CD4-positive, alpha-beta T cell treated with Interleukin-4 for 1 hour (primary cell): ENCODE measurements at places on chromosomes 16 and 17.
A peak's percentile ranks its signal among the peaks of the same experiment; 100 is the strongest.

DNA sequence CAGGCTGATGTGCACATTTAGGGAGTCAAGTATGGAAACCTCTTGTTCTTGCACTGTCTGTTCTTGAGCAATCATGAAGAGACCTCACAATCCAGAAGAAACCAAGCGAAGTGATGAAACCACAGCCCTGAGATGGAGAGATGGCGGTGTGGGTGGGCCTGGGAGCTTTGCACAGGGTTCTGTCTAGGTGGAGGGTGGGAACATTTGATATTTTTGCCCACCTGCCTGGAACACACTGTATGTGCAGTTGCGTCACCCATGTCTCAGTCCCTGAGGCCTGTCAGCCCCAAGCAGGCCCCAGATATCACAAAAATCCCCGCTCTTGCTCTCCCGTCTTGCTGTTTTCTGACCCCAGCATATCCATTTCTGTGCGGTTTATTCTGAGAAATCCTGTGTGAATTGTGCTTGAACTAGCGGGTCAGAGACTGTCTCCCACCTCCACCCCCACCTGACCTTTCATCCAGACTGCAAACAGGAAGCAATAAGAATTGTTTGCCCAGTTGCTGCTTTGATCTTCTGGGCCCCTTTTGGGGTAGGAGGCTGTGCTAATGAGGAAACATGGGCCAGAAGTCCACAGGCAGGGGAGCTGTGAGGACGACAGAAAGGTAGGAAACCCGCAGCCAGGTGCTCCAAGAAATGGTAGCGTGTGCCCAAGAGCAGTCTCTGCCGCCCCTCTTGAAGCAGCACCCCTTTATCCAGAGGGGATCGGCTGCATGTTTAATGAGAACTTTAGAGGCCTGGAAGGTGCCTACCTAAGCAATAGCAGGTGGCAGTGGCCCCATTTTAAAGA, 183.8 kb downstream of the CCDC182 start:
- no peak for DNase-seq

DNA sequence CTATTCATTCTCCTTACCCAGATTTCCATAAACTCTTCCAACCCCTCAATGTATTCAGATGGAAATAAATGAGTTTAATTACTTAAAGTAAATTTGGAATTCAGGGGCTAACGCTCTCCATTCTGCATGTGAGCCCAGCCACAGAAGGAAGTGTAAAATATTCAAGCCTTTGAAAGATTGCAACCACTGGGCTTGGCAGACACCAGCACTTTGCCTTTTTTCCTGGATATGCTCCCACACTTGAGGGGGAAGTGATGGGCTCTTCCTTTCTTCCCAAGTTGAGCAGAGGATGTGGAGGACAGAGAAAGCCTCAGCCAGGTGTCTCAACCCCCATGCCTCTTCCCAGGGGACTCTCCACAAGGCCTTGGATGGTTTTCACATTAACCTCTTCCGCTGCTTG, 825.1 kb upstream of the EEF2KMT start:
- no peak for DNase-seq

DNA sequence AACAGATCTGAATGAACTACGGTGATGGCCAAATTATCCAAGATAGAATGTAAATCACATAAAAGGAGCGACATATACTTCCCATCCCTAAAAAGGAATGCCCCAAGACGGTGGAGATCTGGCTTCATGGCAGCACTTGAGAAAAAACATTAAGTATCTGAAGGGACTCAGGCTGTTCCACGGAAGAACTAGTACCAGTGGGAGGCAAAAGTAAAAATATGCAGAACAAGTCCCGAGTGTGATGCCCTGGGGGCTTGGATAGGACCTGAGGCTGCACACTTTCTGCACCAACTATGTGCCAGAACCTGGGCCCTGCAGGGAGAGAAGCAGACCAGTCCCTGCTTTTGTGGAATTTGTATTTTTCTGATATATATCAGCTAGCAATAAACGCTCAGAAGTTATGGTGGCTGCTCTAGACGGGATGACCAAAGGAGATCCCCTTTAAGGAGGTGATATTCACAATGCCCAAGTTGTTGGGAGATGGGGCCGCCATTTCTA, 539 bp upstream of the CKLF start:
- DNase-seq, result no peak

- no peak for DNase-seq
These were observed 6.4 kb upstream of the ZNF750 start for GRCh38 chr17:82846061-82846691.

DNA sequence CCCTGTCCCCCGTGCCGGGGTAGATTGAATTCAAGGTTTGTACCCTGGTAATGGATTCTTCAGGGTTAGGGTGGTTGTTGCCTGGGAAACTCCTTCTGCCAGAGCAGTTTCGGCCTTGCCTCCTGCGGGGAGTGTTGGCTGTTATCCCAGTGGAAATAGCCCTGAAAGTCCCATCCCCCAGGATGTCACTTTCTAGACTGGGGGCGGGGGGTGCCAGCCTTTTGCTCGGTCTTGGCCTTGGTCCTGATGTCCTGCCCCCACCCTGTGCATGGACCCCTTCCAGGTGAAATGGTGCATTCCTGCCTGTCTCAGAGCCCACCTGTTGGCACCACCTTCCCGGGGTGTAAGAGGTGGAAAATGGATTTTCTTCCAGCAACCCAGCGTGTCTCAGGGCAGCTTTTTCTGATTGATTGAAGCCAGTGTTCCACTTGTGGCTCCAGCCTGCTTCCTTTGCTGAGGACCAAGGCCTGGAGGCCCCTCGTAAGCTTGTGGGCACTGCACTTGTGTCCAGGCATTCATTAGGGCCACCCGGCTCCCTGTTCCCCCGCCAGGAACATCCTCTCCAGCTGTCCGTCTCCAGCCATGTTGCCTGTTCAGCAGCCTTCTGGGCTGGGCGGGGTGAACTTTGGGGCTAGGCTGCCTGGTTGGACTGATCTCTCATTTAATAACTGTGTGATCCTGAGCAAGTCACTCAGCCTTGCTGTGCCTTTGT, 25.6 kb downstream of the MGAT5B start:
- no peak for DNase-seq

DNA sequence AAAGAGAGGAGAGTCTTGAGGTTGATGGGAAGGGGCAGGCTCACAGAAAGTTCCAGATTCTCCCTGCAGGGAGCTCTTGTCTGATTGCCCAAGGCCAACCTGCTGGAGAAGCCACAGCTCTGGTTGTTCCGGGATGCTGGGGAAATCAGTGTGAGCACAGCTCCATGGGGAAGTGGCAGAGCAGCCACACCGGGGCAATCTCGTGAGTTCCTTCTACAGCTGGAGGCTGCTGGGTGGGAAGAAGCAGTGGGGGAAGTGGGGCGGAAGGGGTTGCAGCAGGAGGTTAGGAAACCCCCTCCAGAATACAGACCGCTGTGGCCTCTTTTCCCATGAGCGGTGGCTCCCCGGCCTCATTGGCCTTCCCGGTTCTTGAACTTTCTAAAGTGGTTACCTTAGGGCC, 34.0 kb downstream of the KIAA0513 start:
- peak; percentile 15 for DNase-seq

DNA sequence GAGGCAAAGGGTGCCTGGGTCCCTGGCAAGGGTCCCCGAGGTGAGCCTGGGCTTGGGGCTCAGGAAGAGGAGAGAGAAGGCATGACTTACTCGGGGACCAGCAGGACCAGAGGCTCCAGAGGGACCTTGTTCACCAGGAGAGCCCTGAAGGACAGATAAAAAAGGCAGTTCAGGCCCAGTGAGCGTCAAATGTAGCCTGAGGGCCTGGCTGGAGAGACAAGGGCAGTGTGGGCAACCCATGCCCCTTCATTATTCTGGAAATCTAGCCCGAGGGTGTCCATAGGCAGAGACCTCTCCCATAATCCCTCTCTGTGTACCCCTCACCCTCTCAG, 14.1 kb downstream of the COL1A1 start:
- DNase-seq, result no peak

DNA sequence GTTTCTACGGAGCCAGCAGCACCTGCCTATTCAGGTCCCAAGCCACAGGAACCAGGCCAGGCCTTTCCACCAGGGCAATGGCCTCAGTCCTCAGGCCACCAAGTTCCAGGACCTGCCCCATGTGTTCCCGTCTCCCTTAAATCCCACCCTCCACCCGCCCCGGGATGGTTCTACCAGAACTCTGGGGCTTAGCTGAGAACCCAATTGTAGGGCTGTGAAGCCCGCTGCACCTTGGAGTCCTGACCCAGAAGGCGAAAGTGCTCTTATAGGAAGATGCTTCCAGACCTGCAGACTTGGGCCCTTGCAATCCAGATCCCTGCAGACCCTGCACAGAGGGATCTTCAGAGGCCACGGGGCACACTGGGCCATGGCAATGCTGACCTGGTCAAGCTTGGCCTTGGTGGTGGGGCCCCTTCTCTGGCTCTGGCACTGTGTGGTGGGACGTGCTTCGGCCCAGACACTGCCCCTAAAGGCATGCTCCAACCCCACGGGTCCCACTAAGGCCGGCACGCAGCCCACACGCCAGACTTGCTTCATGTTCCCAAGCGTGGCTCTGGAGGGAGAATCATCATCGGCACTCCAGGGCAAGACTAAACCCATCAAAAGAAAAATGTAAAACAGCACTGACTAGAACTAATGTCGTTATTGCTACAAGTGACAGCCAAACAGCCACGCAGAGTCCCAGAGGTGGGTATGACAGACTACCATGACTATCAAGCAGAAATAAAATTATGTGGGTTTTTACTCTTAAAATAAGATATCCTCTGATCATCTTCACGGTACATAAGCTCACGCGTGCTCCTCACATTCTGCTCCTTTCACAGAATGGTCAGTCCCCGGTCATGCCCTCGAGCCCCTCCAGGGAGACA, 41.3 kb upstream of the ATP2A3 start:
- no peak for DNase-seq

- no peak for DNase-seq
These were observed 2.3 kb upstream of the CDH1 start for GRCh38 chr16:68734782-68735181.

- peak; percentile 90 for DNase-seq
These were observed 2.9 kb downstream of the RNF213 start for GRCh38 chr17:80263253-80264204.

DNA sequence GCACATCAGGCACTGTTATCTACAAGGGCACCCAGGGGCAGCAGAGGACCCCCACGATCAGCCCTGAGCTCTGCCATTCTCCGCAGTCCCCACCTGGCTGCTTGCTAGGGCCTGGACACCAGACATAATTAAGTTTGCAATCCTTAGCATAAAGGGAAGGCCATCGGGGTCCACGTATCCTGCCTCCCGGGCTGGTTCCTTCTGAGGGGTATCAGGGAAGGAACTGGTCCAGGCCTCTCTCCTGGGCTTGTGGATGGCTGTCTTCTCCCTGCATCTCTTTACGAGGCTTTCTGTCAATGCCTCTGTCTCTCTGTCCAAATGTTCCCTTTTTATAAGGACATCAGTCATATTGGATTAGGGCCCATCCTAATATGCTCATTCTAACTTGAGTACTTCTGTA, 77.8 kb downstream of the CYLD start:
- no peak for DNase-seq

- no peak for DNase-seq
These were observed 150.2 kb upstream of the GSE1 start for GRCh38 chr16:85462714-85463611.

DNA sequence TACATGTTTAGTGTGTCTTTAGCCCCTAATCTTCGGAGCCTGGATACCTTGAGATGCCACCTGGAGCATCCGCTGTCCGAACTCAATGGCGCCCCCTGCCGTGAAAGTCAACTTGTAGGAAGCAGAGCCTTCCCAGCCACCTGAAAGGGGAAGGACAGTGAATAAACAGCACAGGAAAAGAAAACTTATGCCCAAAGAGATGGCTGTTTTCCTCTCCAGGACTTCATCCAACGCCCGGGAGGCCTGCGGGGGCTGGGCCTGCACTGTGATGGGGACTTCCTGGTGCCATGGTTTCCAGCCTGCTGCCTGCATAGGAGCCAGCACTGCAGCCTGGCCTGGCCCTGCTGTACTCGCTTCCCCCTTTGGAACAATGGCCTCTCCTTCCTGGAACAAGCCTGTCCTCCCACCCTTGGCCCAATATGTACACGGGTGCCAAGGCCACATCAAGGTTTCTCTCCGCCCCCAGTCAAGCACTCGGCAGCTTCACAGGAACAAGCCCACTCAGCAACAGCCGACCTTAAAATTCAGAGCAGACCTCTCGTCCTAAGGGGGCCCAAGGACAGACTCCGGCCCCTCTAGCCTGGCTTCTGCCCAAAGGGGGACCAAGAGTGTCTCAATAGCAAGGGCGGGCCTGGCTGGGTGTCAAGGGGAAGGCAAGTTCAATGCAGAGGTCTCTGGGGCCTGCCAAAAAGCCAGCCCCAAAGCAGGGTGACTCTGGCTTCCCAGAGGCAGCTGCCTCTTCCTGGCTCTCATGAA, 4.5 kb upstream of the UNC13D start:
- DNase-seq, result peak; percentile 75

DNA sequence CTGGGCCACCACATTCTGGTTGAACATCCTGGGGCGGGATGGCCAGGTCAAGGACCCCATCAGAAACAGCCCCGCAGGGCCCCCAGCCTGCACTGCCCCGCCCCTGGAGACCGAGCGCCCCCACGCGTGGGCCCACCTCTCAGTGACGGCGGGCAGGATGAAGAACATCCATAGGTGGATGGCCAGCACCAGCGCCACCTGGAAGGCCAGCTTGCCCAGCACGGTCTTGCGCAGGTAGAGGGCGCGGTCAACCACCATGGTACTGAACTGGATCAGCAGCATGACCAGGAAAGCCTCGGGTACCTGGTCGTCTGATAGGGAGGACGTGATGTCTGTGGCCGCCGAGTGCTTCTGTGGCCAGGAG, 13.6 kb downstream of the CTU2 start:
- DNase-seq, result no peak

DNA sequence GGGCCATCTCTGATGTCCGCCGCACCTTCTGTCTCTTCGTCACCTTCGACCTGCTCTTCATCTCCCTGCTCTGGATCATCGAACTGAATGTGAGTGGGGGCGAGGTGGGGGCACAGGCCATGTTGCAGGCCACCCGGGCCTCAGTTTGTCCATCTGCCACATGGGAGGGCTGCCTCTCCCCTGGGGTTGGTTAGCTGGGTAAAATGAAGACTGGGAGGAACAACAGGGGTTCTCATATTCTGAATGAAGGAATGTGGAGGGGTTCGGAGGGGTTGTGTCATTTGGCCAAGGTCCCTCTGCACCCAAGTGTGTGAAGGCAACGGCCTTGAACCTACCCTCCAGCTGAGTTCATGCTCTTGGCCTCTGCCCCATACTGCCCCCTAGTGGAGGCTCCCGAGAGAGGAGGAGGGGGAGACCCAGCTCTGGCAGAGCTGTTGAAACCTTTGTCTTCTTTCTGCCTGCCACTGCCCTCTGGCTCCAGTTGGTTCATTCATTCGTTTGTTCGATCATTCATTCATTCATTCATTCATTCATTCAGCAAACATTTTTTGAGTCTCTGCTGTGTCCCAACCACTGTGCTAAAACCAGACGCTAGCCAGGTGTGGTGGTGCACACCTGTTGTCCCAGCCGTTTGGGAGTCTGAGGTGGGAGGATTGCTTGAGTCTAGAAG, 11.4 kb upstream of the TCAP start:
- peak; percentile 76 for DNase-seq
